ENCODE measurements at places on chromosomes 12 and 14. TPM values are rescaled to one million over a fixed set of nuclear protein-coding genes. Genes with fewer than 3 reads are reported as not detected.

The CCDC60 gene
- not detected for total RNA-seq

The ABCC9 gene
- total RNA-seq, result under 0.01 TPM

The PRDM4 gene
- 50.1 TPM for total RNA-seq

The ARID2 gene
- 25.5 TPM for total RNA-seq

The CMA1 gene
- total RNA-seq, result not detected

The KCNC2 gene
- not detected for total RNA-seq

The SLC5A8 gene
- not detected for total RNA-seq
